ENCODE measurements at places on chromosomes 2 and 18.

DNA sequence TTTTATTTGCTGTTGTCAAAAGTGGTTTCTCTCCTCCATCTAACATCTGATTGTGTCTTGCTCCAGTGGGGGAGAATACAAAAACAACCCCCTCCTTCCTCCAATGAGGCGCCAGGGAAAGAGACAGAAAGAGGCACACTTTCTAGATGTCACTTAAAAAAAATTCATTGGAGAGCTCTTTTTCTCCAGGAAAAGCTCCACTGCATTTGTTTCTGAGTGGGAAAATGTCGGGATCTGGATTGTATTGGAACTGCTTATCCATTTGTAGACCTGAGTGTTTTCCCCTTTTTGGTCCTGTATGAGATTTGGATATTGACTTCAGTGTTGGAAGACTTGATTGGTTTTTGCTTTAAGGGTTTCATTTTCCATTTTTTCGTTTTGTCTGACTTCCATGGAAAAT is 995 bp downstream of the MBD5 start:
- DNase-seq: peak; percentile 13

DNA sequence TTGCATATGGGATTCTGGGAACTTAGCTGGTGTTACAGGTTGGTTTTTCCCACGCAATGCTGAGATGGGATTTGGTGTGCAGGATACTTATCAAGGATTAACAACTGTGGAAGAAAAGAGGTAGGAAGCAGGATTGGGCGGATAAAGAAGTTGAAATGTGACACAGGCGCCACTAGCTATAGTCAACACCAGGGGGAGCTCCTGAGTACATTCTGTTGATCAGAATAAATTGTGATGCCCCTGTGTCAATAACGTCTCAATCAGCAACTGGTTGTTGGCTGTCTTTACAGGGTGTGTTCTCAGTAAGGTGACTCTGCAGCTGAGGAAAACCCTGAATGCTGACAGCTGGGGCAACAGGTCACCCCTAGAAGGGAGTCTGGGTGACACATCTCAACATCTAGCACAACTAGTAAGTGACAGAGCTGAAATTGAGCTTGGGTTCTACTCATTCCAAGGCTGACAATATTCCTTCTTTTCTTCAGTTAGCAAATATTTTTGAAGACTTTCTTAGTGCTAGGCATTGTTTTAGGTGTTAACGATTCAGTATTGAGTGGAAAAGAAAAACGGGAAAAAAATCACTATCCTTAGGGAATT is 143.0 kb downstream of the ARL6IP6 start:
- peak; percentile 37 for DNase-seq

GRCh38 chr2:19739256-19739655 is 162.5 kb downstream of the TTC32 start:
- DNase-seq: no peak

- DNase-seq: no peak
These were observed 371.9 kb upstream of the VRK2 start for GRCh38 chr2:57674743-57675142.

GRCh38 chr2:169925968-169926367 is 98.7 kb downstream of the UBR3 start:
- no peak for DNase-seq

GRCh38 chr2:57141269-57141668 is 905.3 kb upstream of the VRK2 start:
- DNase-seq: no peak

- DNase-seq: peak; percentile 21
These were observed 121.1 kb downstream of the ACOXL start for GRCh38 chr2:110853516-110853915.

DNA sequence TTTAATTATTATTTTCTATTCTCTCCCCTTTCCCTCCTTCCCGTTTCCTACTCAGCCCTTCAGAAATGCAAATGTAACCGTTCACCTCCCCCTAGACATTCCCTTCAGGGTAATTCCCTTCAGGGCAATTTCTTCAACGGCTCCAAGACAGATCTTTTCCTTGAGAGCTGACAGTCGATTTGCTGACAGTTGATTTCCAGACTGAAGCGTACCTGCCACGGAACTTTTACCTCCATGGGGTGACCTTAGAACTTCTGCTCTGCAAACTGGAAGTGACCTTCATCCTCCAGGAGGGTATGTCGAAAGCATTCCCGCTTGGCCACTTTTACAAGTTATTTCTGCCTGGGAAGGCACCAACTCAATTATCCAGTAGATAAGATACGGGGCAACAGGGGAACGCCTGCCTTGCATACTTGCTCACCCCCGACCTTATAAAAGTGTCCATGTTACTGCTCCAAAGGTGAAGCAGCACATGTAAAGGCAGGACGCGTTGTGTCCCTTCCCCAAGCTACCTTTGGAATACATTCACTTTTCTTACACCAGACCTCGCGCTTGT is 18.5 kb downstream of the B3GNT7 start:
- no peak for DNase-seq
